ENCODE measurements at places on chromosomes 2 and 18.
A peak's percentile ranks its signal among the peaks of the same experiment; 100 is the strongest.

DNA sequence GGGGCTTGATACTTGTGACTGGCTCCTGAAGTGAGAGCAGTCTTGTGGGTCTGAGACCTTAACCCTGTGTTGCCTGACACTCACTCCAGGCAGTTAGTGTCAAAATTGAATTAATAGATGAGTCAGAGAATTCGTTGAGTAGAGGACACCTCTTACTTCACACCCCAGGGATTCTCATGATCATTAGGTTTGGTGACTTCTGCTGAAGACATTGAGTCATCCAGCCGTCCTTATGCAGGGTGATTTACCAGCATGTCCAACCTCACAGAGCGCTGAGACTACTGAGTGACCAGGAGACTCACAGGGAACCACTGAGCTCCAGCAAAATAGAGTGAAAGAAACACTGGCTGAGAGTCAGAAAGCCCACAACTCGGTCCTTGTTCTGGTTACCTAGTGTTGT is 36.0 kb upstream of the EVA1A start:
- no peak for DNase-seq

- peak; percentile 84 for DNase-seq
These were observed 568.3 kb downstream of the LRRTM4 start for GRCh38 chr2:76953733-76954347.

DNA sequence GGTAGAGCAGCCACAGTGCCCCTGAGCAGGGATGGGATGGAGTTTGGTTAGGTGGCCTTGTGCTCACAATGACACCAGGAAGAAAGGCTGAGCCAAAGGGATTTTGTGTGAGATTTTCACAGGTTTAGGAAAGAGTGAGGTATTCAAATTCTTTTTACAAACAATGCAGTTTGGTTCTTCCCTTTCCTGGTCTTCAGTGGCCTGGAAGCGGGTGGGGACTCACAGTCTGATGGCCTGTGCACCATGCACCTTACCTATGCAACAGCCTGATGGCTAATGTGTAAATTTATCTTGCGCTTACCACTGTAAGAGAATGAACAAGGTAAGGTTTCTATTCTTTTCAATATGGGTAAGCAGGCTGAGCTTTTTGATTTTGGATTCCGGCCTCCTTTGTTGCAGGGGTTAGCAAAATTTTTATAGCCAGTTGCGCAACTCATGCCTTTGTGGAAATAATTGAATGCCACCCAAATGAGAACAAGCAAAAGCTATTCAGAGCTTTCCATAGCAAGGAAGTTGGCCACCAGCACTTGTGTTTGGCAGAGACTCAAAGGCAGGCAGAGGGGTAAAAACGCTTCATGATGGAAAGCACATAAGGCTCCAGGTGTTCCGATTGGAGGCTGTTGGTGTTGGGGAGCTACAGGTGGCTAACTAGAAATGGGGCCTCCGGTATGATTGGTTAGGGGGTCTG is 23.8 kb upstream of the IL1R2 start:
- DNase-seq, result no peak

- DNase-seq, result no peak
These were observed 353.8 kb upstream of the SPRED2 start for GRCh38 chr2:65786007-65786717.

GRCh38 chr2:218020281-218020680 is 17.5 kb upstream of the TNS1 start:
- DNase-seq, result no peak

- DNase-seq, result no peak
These were observed 150.6 kb downstream of the RIF1 start for GRCh38 chr2:151560289-151560688.

DNA sequence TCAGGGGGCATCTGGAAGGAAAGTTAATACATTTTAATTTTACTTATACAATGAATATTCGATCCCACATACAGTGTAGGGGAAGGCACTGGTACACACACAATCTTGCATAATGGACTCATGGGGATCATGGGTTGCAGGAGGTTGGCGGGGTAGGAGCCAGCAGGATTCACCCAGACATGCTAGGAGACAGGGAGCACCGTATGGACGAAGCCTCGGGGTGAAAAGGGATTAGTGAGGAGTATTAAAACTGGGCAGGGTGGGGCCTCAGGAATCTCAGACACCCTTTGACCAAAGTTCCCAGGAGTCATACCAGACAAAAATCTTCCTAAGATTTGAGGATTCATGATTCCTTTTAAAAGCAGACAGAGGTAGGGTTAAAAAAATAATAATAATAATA is 140.8 kb downstream of the BCL11A start:
- DNase-seq, result no peak

- no peak for DNase-seq
These were observed 67.4 kb downstream of the ADNP2 start for GRCh38 chr18:80176334-80177073.

- DNase-seq, result no peak
These were observed 10.8 kb downstream of the DAPL1 start for GRCh38 chr2:158805936-158806335.

DNA sequence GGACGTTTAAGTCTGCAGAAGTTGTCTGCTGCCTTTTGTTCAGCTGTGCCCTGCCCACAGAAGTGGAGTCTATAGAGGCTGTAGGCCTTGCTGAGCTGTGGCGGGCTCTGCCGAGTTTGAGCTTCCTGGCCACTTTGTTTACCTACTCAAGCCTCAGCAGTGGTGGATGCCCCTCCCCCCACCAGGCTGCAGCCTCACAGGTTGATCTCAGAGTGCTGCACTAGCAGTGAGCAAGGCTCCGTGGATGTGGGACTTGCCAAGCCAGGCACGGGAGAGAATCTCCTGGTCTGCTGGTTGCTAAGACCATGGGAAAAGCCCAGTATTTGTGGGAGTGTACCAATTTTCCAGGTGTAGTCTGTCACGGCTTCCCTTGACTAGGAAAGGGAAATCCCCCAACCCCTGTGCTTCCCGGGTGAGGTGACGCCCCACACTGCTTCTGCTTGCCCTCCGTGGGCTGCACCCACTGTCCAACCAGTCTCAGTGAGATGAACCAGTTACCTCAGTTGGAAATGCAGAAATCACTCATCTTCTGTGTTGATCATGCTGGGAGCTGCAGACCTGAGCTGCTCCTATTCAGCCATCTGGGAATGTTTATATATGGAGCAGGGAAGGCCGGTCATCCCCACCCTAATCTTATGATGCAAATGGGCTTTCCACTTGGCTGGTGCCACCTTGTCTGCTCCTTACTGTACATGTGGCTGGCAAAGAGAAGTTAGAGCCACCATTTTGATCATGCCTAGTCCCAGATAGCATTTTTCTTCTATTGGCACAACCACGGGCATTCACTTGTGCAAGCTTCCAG is 156.9 kb upstream of the ITGA6 start:
- DNase-seq, result no peak

DNA sequence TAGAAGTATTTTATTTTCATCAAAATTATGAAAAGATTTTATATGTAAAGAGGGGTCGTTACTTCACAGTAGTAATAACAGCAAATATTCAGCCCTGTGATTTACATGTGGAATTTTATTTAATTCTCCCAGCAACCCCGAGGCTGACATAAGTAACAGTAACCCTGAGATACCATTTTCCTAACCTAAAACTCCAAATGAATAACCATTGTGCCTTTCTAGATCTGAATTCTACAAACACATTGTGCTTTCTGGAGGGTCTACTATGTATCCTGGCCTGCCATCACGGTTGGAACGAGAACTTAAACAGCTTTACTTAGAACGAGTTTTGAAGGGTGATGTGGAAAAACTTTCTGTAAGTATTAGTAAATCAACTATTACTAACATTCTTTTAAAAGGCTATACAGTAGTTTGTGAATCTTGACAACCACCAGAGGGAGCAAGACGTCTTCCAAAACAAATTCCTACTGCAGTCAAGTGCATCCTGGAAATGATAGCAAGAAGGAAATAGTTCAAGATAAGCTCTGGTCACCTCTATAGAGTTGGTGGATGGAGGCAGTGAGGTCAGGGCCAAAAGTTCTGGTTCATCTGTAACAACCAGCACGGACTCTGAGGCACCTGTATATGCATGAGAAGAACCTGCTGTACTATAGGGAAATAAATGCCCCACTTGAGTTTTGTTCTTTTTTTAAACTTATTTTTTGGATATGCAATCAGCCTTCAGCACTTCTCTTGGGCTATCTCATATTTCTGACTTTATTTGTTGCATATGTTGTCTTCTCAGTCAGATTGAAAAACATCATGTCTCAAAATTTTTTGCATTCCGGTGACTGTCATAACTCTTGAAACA is 37.4 kb downstream of the ACTR2 start:
- DNase-seq, result peak; percentile 61

All from NCI-H2081 (cell line).